ENCODE measurements at places on chromosomes 7 and 10.

DNA sequence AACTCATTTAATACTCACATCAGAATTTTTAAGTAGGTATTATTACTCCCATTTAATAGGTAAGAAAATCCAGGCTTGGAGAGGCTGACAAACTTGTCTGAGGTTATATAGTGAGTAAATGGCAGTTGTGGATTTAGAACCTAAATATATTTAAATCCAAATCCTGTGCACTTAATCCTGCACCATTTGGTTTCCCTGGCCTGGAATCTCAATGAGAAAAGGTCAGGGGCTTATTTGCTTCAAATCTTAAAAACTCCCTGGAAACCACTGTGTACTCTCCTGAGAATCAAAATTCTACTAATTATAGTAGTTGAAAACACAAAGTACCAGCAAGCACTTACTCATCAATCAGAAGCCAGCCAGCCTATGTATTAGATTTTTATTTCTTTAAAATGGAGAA is 97.7 kb downstream of the DNMBP start:
- DNase-seq, result no peak

GRCh38 chr10:104807581-104808310 is 166.7 kb downstream of the SORCS3 start:
- no peak for DNase-seq

DNA sequence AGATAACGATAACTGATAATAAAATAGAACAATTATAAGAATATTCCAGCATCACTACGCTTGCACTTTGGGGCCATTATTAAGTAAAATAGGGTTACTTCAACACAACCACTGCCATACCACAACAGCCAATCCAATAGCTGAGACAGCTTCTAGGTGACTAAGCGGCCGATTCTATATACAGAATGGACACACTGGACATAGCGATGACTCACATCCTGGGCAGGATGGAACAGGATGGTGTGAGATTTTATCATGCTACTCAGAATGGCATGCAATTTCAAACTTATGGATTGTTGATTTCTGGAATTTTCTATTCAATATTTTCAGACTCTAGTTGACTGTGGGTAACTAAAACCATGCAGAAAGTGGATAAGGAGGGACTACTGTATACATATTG is 920.9 kb downstream of the LRMDA start:
- peak; percentile 85 for DNase-seq

GRCh38 chr7:74526780-74527179 is 73.1 kb downstream of the GTF2IRD1 start:
- DNase-seq, result no peak

DNA sequence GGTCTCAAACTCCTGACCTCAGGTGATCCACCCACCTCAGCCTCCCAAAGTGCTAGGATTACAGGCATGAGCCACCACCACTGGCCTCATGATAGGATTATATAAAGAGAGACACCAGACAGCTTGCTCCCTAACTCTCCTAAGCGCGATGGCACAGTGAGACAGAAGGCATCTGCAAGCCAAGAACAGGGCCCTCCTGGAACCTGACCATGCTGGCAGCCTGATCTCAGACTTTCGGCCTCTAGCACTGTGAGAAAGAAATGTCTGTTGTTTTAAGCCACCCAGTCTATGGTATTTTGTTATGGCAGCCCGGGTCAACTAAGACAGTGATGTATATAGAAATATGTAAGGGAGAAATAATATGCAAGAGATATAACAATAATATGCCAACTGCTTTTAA is 51.2 kb downstream of the SRPK2 start:
- DNase-seq, result no peak

DNA sequence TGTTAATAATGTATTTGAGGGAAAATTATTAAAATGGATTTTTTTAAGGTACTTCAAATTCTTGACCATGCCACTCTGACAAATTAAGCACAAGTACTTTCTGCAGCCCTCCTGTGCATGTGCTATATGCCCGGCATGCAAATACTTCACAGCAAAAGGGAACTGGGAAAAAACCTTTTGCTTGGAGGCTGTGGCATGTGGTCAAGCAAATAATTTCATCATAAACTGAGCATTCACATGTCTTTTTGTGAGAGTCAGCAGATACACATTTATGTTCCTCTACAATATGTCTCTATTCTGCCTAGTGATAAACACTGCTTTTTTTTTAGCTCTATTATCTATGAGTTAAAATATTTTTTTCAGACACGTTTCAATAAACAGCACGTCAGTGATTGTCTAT is 53.7 kb upstream of the SEMA3A start:
- DNase-seq, result peak; percentile 58

DNA sequence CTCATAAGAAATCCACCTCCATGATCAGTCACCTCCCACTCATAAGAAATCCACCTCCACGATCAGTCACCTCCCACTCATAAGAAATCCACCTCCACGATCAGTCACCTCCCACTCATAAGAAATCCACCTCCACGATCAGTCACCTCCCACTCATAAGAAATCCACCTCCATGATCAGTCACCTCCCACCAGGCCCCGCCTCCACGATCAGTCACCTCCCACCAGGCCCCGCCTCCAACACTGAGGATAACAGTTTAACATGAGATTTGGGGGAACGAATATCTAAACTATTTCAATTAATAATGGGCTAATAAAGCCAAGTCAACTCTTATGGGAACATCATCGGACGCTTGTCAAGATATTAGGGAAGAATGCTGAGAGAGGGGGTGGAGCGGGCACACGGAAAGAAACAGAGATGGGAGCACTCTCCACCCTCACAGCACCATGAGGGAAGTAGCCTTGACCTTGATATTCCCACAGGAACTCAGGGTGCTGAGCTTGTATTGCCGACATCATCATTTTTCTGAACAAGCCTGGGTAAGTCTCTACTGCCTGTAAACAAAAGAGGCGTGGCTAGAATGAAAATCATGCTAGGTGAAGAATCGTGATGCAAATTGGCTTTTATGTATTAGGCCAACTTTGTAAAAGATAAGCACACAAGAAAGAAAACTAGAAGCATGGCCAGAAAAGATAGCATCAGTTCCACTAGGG is 303.5 kb upstream of the KLF6 start:
- DNase-seq, result no peak

- peak; percentile 48 for DNase-seq
Measured at GRCh38 chr10:28291881-28292297, 11.0 kb downstream of the MPP7 start.

- DNase-seq, result no peak
Measured at GRCh38 chr7:121796381-121796780, 76.6 kb upstream of the PTPRZ1 start.

GRCh38 chr7:405489-406211 is 114.0 kb downstream of the PDGFA start:
- no peak for DNase-seq

DNA sequence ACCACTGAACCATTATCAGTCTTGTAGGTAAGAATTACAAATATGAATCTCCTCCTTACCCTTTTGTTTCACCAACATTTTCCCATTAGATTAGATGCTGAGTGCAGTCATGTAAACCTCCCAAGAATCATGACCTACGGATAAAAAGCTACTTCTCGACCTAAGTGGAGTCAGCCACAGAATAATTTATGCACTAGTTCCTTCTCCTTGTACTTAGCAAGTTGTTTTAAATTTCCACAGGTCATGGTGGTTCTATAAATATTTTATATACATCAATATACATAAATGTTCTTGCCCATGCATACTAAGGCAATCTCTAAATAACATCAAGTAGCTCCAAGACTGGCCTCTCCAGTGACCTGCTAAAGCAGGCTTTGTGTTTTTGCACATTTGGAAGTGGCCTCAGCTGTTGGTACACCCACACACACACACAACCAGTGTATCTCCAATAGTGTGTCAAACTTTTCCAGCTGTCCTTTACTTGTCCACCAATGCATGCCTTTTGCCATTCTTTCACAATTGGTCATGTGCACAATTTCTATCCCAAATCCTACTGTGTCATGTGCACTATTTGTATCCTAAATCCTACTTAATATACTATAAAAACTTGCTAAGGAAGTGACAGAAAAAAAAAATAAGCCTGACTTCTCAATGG is 21.5 kb downstream of the LMOD2 start:
- no peak for DNase-seq

- DNase-seq, result no peak
Measured at GRCh38 chr10:93150990-93151547, 77.4 kb downstream of the CYP26A1 start.

DNA sequence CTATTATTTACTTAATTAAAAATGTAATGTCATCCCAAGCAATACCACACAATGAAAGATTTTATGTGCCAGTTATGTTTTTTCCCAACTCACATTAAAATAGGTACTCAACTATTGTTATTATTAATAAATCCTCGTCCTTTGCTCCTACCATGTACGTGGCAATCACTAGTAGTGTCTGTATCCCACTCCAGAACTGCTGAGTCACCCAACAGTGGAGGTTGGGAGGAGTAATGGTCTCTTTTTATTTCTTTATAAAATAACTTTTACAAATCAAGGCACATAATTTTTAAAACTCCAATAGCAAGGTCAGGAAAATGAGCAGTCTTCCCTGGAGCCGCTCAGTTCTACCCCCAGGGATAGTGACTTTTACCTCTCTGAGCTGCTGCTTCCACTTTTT is 273.5 kb upstream of the PLPP4 start:
- no peak for DNase-seq
